HT-29 (cell line): ENCODE measurements at places on chromosomes 4 and X. TPM values are rescaled to one million over a fixed set of nuclear protein-coding genes. Genes with fewer than 3 reads are reported as not detected.

GRCh38 chr4:19531906-19532848 is 719.5 kb upstream of the SLIT2 start:
- no peak for DNase-seq

DNA sequence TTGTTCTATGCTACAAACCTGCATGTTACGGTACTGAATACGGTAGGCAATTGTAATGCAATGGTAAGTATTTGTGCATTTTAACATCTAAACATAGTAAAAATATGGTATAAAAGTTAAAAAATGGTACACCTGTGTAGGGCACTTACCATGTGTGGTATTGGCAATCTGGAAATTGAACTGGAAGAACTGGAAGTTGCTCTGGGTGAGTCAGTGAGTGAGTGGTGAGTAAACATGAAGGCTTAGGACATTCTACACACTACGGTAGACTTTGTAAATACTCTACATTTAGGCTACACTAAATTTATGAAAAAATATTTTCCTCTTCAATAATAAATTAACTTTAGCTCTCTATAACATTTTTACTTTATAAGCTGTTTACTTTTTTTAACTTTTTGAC is 78.9 kb downstream of the RRAGB start:
- no peak for DNase-seq

GRCh38 chrX:20715176-20715575 is 448.5 kb upstream of the RPS6KA3 start:
- no peak for DNase-seq

- no peak for DNase-seq
Observed at GRCh38 chr4:3877236-3877635, 111.1 kb downstream of the ADRA2C start.

DNA sequence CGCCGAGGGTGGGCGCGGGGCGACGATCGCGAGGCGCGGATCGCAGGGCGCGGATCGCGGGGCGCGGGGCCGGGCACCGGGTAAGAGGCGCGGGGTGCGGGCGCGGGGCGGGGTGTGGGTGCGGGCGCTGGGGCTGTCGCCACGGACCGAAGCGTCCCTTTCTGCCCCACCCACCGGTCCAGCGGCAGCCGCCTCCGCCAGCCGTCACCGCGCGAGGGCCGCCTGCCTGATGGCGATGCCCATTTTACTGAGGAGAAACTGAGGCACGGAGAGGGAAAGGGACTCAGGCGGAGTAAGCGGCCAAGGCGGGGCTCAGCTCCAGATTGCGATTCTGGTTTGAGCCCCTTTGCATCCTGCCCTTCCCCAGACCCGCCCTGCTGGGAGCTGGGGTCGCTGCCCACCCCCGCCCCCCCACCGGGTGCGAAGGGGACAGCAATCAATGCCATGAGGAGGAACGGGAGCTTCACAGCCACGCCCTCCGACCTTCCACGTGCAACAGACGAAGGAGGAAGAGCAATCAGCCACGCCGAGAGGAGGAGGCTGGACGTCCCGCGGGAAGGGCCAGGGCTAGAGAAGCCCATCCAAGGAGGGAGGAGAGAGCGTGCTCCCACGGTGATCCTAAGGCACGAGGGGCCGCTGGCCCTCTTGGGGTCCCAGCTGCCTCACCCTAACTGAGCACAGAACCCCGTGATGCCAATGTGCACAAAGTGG is 10.9 kb upstream of the MAN2B2 start:
- no peak for DNase-seq

- DNase-seq = no peak
Observed at GRCh38 chrX:135544338-135544948, 24.0 kb downstream of the INTS6L start.

DNA sequence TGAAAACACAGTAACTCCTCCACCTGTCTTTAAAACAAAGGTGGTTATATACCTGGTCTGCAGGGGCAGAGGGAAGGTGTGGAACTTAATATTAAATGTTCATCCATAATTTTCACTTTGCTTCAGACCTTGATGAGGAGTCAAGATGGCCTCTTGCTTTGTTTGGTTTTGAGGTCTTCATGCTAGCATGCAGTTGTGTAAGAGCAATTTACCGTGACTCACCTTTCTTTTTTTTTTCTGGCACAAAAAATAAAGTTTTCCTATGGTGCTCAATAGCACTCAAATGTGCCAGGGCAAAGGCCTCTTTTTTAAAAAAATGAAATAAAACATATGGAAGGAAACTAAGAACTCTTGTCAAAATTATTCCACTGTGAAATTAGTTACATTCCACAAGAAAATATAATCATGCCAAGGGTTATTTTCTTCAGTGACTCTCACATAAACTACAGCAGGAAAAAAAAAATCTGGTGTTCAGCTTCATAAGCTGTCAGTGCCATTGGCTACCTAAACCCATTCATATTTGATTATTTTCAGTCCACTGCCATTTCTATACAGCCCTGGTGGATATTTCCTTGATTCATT is 128.2 kb downstream of the SLC7A11 start:
- no peak for DNase-seq

DNA sequence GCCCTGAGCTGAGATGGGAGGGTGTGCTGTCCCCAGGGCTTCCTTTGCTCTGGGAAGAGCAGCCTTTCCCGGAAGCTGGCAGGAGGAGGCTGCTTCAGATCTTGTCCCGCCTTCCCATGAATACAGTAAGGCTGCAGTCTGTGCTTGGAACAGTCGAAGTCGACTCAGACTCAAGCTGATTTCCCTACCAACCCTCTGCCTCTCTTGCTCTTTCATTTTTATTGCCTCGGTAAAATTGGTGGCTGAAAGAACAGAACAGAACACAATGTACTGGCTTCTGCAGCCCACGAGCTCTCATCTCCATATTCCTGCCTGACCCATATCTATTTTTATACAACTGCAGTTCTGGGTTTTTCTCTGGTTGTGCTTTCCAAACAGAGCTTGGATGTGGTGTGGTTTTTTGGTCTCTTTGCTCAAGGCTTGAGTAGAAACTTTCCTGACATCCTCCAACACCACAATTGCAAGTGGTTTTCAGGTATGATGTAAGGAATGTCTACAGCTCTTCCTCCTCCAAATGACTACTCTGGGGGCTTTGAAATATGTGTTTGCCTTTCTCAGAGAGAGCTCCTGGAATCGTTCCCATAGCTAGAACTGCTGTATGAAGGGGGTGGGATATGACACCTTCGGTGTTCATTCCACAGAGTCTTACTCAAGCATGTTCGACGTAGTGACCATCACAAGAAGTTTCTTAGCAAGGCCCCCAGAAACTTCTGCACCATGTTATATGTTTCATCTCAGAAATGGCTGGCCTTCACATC is 61.3 kb downstream of the ENPP6 start:
- DNase-seq = no peak

DNA sequence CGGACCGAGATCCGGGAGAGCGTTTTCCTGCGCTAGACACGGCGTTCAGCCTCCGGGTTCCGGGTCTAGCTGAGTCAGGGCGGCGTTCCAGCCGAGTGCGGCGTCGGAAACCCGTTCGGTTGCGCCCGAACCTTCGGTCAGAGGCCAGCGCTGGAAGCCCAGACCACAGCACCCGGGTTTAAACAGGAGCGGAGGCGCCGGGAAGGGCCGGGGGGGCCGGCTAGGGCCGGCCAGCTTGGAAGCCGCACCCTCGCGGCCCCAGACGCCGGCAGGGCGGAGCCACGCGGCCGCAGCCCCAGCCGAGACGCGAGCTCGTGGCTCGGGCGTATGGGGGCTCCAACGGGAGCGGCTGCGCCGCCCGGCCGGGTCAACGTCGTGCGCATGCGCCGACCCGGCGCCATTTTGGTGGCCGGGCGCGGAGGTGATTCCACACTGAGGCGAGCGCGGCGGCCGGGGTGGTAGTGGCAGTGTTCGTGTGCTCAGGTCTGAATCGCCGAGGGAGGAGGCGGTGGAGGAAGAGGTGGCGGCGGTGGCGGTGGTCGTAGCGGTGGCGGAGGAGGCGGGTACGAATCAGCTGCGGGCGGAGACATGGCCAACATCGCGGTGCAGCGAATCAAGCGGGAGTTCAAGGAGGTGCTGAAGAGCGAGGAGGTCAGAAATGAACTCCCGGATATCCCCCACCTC is at the start of gene UBE2K:
UBE2K (plus strand) TSS at position 397 of the 684 bp plus-strand sequence; CDS start at position 589, 192 bp downstream.
- peak; percentile 90 for DNase-seq

GRCh38 chr4:61657016-61657415 is 456.9 kb downstream of the ADGRL3 start:
- DNase-seq = no peak

GRCh38 chrX:7925867-7926472 is 1.2 kb downstream of the PNPLA4 start:
- DNase-seq = peak; percentile 48

- DNase-seq = peak; percentile 75
Observed at GRCh38 chr4:43132010-43132582, 239.6 kb downstream of the GRXCR1 start.

DNA sequence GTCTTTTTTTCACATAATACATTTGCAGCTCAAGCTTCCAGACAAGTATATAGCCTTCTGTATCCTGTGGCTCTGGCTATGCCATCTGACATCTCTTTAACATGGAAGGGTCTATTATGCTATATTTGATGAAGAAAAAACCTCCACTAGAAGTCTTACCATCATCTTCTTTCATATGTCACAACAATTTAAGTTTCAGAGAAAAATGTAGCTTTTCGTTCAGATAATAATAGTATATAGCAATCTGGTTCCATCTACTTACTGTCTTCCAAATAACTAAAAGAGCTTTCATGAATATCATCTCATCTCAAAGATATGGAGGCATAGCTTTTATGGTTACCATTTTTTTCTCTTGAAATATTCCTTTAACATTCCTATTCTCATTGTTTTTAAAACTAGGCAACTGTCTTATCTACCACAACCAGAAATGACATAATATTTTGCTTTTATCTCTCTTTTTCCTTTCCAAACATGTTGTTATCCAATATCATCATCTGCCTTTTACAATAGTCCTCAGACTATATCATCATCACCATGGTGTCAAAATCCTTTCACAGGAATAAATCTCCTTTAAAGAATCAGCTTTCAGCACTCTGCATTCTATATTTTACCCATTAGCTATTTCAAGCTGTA is 1005.1 kb downstream of the PDHA2 start:
- DNase-seq = no peak

GRCh38 chr4:126182336-126182735 is 867.6 kb downstream of the FAT4 start:
- no peak for DNase-seq

DNA sequence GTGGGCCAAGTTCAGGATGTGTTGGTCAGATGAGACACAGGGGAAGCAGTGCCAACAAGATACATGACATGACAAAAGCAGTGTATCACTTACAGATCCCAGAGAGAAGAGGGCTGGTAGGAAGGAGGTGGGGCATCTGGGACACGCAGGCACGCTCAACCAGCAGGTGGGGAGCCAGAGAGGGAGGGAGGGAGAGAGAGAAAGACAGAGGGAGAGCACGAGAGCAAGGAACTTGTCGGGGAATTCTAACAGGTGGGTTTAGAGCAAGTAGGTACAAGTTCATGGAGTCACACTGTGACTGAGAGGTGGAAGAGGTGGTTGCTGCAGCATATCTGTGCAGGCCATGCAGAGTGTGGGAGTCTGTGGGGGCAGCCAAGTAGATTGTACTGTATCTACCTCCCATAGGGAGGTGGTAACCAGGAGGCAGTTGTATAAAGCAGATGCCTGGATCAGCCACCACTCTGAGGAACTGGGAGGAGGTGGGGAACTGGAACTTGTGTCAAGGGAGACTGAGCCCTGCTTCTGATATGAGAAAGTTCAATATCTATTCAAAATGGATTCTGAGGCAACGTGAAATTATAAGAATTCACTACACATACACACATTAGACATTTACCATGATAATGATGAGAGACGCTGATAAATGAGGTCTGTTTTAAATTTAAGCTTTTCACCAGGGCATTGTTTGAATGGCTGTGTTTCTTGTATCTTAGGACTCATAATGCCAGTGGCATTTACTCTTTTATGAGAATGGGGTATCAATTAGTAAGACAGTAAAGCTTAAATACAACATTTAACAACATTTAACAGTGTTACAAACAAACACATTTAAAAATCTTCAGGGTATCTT is 43.7 kb downstream of the BBS12 start:
- DNase-seq = no peak

- no peak for DNase-seq
Observed at GRCh38 chr4:37890801-37891259, at the start of gene TBC1D1. TBC1D1 (plus strand) TSS chr4:37891084; CDS start chr4:37902096, 11,012 bp downstream.

GRCh38 chrX:3748052-3748559 is 34.7 kb upstream of the PRKX start:
- DNase-seq = no peak

DNA sequence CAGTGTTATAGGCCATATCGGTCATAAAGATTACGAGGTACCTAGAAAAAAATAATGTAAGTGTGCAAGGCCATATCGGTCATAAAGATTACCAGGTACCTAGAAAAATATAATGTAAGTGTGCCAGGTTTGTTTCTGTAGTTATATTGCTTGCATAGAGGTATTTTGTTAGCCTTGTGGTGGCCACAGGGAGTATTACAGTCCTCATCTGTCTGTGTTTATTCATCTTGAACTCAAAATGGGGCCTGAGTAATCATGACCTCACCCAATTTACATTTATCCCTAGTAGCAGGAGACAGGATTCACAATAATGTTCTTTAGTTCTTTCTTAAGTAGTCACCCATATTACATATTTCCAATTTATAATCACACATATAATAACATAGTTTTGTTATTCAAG is 459.7 kb downstream of the MID1IP1 start:
- no peak for DNase-seq

DNA sequence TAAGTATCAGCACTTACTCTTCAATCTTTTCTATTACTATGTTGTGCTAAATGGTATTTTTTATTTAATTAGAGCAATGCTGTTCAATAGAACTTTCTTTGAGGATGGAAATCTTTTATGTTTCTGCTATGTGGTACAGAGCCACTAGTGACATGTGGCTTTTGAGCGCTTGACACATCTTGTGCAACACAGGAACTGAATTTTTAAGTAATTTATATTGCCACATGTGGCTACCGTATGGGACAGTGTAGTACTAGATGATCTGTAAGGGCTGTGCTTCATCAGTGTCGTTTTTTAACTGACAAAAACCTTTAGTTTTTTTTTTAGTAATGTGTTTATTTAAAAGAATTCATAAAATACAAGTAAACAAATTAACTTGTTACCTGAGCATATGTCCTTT is 22.4 kb downstream of the HPRT1 start:
- no peak for DNase-seq

DNA sequence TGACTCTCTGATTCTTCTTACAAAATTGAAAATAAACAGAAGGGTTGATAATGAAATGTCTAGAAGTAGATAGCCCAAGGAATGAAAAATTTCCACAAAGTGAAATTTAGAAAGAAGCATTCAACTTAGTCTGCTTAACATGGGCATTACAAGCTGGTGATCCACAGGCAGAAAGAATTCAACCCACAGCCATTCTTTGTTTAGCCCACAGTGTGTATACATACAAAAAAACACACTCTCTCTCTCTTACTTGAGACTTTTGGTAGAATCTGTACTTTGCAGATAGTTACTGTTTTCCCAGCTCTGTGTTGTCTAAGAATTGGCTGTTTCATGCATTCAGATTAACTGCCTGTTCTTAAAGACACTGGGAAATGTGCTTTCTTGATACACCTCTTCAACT is 159.8 kb downstream of the SLC4A4 start:
- DNase-seq = no peak

Gene SHOX
- total RNA-seq = not detected in 2 replicates

Gene DCX
- total RNA-seq = not detected in 2 replicates

Gene DMRTC1
- not detected in 2 replicates for total RNA-seq

Gene TMEM255A
- total RNA-seq = not detected in 2 replicates

Gene POU3F4
- total RNA-seq = not detected in 2 replicates

Gene IL2
- total RNA-seq = not detected in 2 replicates

Gene UNC5C
- not detected in 2 replicates for total RNA-seq

Gene C4orf51
- total RNA-seq = not detected in 2 replicates

Gene TLR1
- not detected in 2 replicates for total RNA-seq

Gene GLRA3
- not detected in 2 replicates for total RNA-seq

Gene TACR3
- not detected in 2 replicates for total RNA-seq

Gene GPR50
- not detected in 2 replicates for total RNA-seq

Gene CFAP99
- not detected in 2 replicates for total RNA-seq
